Activated CD4-positive, CD25-positive, alpha-beta regulatory T cell (primary cell): ENCODE measurements at places on chromosomes 3 and 15.

- no peak for DNase-seq
Observed at GRCh38 chr15:68344600-68344999, 67.1 kb downstream of the FEM1B start.

- no peak for DNase-seq
Observed at GRCh38 chr3:190983875-190984274, 121.4 kb upstream of the GMNC start.

GRCh38 chr15:29242456-29243242 is 27.0 kb downstream of the NSMCE3 start:
- DNase-seq, result no peak

GRCh38 chr3:43128464-43128863 is 22.6 kb upstream of the POMGNT2 start:
- no peak for DNase-seq

GRCh38 chr15:93319121-93319814 is 230.3 kb upstream of the RGMA start:
- no peak for DNase-seq

DNA sequence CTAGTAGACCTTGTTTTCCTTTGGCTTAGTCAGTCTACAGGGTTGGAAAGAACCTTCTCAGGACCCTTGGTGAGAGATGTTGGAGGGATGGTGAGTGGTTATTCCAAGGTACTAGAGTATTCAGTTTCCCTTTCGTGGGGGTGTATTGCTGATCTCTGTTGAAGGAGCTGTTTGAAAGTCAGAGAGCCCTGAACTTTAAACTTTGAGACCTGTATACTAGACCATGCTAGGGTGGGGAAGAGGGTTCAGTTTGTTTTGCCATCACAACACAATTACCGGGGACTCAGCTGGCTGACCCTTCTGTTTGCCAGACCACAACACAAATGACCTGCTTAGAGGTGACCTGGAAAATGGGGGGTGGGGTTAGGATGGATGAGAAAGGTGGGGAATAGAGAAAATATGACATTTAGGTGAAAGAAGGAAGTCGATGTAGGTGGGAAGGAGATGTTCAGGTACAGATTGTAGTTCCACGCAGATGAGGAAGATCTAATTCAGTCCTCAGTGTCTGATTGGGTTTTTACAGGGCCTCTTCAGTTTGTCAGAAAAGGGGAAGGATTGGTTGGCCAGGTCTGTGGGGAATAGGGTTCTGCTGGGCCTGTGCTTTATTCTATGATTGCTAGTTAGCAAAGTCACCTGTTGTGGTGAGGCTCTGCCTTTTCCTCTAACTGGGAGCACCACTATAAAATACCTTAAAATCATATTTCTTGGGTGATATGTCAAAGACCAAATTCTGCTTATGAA is 6.8 kb downstream of the UBE2E2 start:
- DNase-seq, result no peak

GRCh38 chr3:36991923-36992805 is 767 bp downstream of the EPM2AIP1 start:
- no peak for DNase-seq

DNA sequence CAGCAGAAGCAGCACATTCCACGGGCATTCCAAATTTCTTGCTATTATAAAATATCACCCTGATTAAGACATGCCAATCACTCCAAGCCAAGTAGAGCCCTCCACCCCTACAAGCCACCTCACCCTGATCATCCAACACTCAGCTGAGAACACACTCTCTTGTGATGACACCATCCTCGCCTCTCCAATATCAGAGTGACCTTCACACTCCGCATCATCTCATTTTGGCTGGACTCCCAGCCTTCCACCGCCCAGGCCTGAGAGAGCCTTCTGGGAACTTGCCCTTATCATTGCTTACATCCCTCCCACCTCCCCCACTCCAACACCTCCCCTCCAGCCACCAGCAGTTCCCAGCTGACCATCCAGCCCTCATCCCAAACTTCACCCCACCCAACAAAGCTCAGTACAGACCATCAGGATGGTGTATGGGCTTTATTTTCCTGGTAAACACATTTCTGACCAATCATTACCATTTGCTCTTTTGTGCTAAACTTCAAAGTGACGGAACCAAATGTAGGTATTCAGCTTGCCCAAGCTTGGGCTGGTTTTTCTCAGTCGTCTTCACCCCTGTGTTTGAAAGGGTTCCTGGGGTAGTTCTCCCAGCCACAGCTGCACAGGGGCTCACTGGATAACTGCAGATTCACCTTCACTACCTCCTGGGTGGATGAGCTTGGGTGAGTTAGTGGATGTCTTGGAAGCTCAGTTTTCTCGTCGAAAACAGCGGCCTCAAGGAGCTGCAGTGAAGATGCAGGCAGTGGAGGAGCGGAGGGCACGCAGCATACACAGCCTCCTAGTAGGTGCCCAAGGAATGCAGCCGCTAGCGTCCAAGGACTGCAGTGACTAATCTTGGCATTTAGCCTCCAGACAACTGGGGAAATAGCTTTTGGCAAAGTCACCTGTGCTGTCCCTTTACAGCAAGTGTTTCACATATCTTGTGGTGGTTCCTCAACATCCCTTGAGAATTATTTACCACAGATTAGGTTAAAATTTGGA is 115.1 kb downstream of the LIPC start:
- DNase-seq, result no peak

DNA sequence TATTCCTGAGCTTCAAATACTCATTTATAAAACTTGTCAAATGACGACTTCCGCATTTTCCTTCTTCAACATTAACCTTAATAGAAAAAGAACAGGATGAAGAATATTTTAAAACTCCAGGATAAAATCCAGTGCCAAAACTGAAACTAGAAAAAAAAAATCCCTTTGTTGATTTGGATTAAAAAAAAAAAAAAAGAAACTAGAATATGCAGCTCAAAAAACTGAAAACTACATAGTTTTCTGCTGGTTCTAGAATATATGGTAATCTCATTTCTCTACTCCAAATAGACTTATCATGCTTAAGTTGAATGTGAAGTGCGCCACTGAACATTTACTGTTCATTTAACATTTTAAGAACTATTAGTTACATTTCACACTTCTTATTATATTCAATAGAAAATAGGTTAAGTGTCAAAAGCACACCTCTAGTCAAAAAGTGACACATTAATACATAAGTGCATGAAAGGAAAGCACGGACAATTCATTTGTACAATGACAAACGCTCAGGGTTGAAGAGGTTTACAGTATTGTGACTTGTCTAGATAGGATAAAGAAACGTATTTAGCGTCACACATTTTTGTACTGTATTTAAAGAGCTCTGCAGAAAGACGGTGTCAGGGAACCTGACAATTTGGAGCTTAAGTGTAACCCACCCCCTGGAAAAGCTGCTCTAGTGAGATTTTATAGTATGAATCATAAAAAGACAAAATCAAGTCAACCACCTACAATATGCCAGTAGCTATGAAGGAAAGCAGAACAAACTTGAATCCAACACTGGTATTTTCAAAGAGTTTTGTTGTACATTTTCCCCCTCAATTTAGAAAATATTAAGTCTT is 5.8 kb downstream of the TRA2B start:
- no peak for DNase-seq

GRCh38 chr3:44722103-44722401 is 7.4 kb upstream of the ZNF501 start:
- no peak for DNase-seq

DNA sequence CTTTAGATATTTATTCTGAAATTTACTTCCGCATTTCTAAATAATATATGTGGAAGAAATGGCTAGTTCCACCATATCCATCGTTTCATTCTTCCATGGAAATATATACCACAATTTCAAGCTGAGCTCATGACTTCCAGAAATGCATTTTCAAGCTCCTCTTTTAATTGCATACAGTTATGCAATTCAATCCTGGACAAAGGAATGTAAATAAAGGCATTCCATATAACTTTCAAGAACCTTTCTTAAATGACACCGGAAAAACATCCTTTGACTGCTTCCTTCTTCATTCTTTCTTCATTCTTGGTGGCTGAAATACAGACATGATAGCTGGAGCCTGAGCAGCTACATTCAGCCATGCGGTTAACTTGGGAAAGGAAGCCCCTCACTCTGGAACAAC is 185.2 kb upstream of the GADL1 start:
- no peak for DNase-seq

GRCh38 chr15:71248386-71248785 is 133.1 kb downstream of the THSD4 start:
- no peak for DNase-seq

GRCh38 chr3:31550452-31551251 is 17.9 kb downstream of the STT3B start:
- no peak for DNase-seq

GRCh38 chr3:141201122-141201521 is 30.5 kb upstream of the PXYLP1 start:
- no peak for DNase-seq

DNA sequence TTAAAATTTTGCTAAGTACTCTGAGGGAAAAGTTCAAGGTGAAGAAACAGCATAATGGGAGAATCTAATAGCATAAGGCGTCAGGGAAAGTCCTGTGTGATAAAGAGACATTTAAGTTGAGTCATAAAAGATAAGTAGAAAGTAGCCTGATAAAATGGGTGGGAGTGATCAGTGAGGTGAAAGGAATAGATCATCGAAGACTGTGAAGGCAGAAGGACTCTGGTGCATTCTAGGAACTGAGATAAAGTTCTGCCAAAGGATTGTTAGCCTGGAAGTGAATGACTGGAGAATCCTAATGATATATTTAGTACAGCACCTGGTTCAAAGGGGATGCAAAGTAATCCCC is 149.9 kb downstream of the CFAP20DC start:
- no peak for DNase-seq

DNA sequence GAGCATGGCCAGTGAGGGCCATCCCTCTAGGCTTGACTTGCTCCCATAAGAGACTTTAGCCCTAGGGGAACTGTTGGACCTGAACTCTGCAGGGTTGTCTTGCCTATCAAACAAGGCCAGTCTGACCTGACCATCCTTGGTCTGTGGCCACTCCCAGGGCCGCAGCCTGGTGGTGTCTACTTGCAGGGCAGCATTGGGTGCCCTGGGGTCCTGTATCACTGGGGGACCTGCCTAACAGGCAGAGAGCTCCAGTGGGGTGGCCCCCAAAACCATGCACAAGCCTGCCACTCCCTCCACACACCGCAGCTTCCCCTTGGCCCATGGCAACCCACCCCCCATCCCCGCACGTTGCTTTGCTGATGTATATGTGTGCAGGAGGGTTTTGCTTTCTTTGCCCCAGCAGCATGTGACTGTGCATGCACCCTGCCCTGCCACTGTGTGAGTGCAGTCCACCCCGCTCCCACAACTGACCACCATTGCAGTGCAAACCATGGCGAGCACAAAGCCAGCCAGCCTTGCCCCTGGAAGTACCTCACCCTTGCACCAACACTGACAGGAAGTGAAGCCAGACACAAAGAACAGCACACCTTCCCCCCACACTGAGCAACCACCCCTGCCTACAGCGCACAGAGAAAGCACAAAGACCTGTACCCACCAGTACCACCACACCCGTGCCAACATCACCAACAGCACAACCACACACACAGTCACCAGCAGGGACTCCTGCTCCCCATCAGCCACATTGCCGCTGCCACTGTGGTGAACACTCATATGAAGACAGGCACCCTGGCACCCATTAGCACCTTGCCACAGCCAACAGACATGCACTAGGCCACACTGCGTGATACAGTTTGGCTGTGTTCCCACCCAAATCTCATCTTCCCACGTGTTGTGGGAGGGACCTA is 88.8 kb downstream of the SENP7 start:
- DNase-seq, result no peak

DNA sequence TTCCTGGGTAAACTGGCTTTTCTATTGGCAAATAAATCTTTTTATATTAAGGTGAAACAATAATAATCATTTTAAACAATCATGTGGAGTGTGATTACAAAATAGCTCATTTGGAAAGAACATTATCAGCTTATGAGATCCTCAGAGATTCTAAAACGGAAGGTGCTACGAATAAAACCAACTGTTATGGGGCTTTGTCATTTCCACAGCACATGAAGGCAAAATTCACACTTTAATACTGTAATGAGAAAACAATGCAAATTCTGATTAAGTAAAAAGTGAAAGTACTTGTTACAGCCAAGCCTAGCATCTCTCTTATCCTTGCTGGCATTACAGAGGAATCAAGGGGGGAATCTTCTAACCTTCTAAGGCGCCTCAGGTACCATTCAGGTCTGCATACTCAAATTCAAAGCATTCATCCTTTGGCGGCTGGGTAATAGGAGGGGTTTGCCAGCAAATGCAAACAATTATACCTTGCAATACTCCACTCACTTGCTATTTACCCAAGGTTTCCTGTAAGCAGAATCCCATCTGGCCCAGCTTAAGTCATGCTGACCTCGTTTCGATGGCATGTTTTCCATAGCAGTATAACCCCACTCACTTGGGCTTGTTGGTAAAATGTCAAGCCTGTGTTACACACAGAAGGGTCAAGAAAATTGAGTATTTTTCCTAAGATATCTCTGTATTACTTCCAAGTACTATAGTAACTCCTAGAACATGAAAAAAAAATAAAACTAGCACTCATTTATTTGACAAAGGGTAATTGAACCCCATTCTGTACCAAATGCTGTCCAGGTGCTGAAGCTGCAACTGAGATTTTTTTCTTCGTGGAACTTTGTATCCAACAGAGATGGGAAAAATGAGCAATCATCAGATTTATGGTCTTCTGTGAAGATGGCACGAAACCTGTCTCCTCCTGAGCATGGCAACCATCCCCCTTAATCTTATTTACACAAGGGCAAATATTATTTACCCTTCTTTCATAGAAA is 183.7 kb upstream of the LMCD1 start:
- no peak for DNase-seq

DNA sequence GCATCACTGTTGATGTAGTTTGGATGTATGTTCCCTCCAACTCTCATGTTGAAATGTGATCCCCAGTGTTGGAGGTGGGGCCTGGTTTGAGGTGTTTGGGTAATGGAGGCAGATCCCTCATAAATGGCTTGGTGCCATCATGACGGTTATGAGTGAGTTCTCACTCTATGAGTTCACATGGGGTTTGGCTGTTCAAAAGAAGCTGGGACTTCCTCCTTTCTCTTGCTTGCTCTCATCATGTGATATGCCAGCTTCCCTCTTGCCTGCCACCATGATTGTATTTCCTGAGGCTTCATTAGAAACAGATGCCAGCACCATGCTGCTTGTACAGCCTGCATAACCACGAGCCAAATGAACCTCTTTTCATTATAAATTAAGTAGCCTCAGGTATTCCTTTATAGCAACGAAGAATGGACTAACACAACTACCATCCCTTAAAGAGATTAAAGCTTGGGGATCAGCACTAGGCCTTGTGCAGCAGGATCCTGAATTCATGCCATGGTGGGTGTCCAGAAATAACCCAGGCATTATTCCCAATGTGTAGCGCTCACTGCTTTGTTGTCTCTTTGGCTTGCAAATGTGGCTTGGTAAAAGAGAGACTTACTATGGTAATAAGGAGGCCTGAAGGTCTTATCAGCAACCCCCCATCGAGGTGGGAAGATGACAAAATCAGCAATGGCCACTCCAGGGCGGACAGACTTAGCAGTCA is 41.9 kb downstream of the NDUFB4 start:
- no peak for DNase-seq

- no peak for DNase-seq
Observed at GRCh38 chr3:57890874-57891273, 117.3 kb upstream of the FLNB start.

- DNase-seq, result no peak
Observed at GRCh38 chr3:43461345-43461744, 160.5 kb downstream of the ANO10 start.
